ENCODE measurements at places on chromosomes 2 and 18.

DNA sequence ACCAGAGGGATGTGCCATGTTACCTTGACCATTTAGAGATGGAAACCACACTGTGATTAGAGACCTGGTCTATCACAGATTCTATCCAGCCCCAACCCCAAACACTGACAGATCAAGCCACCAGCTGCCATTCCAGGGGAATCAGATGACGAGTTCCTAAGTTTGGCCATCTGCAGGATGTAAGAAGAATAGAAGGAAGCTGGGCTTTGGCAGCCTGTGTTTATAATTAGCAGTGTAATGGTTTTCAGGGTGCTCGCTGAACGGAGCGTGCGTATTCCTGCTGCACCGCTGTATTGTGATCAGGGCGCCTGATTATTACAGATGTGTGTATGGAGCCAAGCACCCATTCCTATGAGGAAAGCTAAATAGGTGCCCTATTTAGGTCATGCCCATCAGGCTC lies 138.1 kb downstream of the LRRC30 start:
- DNase-seq: no peak

DNA sequence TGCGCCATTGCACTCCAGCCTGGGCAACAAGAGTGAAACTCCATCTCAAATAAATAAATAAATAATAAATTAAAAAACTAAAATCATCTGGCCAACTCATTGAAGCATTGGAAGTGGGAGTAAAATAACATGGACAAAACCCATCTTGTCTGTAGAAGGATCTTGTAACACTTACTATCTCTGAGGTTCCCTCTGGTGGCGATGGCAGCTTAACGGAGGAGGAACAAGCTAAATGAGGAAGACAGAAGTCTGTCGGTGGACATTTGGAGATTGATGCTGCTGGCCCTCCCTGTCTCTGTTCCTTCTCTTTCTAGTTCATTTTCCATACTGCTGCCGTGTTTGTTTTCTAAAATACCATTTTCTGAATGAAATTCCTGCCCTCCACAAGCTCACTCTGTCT lies 43.4 kb downstream of the ZCCHC2 start:
- DNase-seq: no peak

DNA sequence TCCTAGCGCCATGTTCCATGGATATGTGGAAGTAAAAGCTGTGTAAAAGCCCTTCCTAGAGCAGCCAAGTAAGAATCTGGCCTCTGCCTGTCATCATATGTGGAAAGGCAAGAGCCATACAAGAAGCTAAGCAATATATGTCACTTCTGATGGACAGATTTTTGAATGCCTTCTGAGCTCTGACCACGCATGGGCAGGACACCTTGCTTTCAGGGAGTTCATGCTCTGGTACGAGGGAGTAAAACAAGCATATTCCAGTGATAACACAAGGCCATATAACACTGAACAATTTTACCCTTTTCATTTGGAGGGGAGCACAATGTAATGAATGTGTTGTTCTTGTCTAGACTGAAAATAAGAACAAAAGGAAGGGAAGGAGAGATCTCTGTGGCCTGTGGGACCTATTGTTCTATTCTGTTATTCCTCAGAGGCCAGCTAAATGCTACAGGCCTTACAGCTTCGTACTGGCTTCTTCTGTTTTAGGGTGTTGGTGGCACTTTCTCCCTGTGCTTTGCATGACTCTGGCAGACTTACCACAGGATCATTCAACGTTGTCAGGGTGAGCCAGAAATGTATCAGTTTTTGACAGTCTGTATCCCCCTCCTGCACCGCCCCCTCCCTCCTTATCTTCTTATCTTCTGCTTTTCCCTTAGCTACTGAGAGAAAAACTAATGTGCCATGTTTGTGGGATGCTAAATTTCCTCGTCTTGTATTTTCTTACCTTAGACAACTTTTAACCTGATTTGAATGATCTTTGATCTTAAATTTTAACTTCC lies 99.5 kb downstream of the MAP4K4 start:
- DNase-seq: no peak

GRCh38 chr2:110759411-110759810 lies 27.0 kb downstream of the ACOXL start:
- DNase-seq: no peak

- DNase-seq: no peak
Observed at GRCh38 chr2:182907081-182907830, 40.8 kb upstream of the FRZB start.

GRCh38 chr2:197286805-197287595 lies 23.6 kb downstream of the ANKRD44 start:
- DNase-seq: peak; percentile 87

- DNase-seq: no peak
Observed at GRCh38 chr2:230758566-230759480, 46.2 kb downstream of the CAB39 start.

- no peak for DNase-seq
Observed at GRCh38 chr2:177031438-177032180, 181.0 kb upstream of the HNRNPA3 start.

DNA sequence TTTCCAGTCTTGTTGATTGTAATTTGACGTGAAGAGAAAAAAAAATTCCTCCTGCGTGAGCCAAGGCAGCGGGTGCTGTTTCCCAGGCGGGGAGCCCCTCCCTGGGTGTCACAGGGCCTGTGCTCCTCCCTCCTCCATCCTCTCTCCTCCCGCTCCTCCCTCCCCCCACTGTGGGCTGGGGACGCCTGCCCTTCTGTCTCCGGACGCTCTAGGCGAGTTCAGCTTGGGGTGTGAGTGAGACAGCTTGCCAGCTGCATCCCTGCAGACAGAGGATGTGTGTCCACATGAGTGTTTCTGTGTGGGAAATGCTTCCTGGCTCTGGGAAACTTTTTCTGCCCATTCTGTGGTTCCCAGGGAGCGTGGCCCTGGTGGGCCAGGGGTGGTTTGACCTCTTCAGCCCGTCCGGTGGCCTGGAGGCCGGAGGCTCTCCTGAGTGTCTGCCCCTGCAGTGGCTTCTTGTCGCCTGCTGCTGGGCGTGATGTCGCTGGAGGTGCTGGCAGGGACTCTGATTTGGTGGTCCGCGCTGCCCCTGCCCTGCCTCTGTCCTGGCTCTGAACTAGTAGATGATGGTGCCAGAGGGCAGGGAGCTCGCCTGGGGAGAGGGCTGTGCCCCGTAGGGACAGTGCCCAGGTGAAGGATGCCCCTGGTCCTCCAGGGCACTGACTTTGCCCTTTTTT lies 96.4 kb downstream of the USP40 start:
- DNase-seq: no peak

GRCh38 chr18:59219672-59220163 lies at the start of gene GRP:
GRP (plus strand) TSS chr18:59220158; CDS start chr18:59220266, 108 bp downstream.
- no peak for DNase-seq

DNA sequence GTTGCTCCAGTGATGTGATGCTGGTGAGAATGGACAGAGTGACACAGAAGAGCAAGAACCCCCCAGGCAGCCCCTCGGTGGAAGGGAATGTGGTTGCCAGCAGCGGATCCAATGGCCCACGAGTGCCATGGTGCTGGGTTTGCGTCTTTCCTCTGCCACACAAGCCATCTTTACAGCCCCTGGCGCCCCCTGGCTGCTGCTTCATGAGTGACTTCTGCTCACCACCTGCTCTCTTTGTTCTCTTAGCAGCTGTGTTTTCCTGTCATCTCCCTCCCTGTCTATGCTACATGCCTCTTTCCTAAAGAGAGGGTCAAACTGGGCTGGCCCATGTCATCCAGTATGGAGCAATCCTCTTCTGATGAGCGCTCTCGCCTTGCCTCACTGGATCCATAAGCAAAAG lies 300.0 kb upstream of the SMIM21 start:
- DNase-seq: peak; percentile 24

DNA sequence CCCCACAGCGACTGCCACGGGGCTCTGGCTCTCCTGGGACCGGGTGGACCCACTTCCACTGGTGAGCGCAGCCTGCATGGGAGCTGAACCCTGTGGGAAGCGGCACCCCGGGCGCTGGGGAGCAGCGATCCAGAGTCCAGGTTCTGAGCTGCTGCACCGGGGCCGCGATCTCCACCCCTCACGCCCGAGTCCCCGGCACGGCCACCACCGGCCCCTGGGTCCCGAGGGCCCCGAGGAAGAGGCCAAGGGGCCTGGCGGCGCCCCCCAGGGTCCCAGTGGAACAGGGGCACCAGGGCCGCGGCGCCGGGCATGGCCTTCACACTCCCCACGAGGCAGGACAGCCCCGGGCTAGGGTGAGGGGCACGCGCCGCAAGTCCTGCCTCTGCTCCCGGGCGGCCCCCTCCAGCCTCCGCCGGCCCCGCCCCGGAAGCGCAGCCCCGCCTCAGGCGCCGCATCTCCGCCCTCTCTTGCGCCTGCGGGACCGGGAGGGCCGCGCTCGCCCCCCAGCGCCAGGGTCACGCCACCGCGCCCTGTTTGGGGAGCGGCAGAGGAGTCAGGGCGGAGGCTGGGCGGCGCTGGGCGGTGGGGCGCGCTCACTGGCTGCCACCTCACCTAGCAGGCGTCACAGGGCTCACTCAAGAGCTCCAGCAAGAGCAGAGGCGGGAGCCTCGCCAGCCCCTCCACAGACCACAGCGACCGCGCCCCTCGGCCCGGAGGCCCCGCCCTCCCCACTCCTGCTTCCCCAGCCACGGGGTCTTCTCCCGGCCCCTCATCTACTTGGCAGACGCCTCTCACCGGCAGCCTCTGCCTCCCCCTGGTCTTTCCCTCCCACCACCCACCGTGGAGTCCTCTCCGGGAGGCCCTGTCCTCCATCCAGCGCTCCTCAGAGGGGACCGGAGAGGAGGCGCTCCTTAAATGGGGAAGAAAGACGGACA lies 26.8 kb downstream of the THAP4 start:
- DNase-seq: peak; percentile 91
